ENCODE measurements at places on chromosomes 5 and 9.

GRCh38 chr9:93005876-93006275 lies 52.6 kb upstream of the SUSD3 start:
- no peak for DNase-seq

DNA sequence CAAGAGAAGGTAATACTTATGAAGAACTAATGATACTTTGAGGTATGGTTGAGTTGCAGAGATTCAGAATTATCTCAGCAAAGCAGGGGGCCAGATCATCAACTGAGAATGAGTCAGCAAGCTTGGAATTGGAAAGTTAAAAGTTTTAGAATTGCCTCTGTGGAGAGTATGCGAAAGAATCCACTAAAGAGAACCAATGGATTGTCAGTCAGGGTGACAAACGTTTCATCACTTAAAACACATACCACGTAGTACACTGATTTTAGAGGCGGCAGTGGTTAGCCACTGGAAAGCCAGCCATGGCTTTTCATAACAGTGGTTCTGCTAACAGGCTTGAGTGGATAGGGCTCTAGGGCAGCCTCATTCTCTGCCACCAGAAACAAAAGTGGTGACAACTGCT lies 30.7 kb downstream of the AOPEP start:
- DNase-seq: peak; percentile 94

DNA sequence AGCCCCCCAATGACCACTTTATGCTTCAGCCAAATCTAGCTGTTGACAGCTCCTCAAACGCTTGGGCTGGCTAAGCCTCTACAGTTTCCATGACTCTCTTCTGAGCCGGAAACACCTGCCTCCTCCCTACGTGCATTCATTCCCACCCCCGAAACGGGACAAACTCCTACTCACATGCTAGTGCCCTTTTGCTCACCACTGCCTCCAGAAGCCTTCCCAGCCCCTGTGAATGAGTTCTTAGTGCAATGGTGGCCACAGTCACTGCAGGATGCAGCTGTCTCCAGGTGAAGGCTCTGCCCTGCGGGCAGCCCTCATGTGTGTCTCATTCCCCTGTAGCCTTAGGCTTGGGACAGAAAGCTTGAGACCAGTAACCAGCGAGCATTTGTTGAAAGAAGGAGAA lies 68.8 kb upstream of the DAB2IP start:
- DNase-seq: no peak

GRCh38 chr5:39475881-39476842 lies 51.4 kb upstream of the DAB2 start:
- peak; percentile 85 for DNase-seq

- peak; percentile 15 for DNase-seq
Measured at GRCh38 chr9:110900456-110900855, 137.8 kb downstream of the LPAR1 start.

GRCh38 chr5:103561685-103562452 lies 720 bp downstream of the NUDT12 start:
- DNase-seq: peak; percentile 2

All from fibroblast of lung (primary cell).